Anterior cingulate cortex (tissue), 58 donors: ENCODE measurements at places on chromosomes 7 and 10.

DNA sequence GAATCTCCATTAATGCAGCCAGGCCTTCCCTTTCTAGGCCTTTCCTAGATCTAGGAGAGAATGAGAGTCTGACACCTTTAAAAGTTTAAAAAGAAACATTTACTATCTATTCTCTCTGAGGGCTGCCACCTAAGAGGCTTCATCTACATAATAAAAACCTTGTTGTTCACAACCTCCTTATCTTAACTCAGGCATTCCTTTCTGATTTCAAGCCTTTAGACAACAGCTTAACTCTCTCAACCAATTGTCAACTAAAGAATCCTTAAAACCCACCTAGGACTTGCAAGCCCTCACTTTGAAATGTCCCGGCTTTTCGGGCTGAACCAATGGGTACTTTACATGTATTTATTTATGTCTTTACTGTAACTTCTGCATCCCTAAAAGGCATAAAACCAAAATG is 64.3 kb upstream of the RET start:
- no peak for DNase-seq

GRCh38 chr10:29595636-29596225 is 39.0 kb downstream of the SVIL start:
- DNase-seq: no peak

DNA sequence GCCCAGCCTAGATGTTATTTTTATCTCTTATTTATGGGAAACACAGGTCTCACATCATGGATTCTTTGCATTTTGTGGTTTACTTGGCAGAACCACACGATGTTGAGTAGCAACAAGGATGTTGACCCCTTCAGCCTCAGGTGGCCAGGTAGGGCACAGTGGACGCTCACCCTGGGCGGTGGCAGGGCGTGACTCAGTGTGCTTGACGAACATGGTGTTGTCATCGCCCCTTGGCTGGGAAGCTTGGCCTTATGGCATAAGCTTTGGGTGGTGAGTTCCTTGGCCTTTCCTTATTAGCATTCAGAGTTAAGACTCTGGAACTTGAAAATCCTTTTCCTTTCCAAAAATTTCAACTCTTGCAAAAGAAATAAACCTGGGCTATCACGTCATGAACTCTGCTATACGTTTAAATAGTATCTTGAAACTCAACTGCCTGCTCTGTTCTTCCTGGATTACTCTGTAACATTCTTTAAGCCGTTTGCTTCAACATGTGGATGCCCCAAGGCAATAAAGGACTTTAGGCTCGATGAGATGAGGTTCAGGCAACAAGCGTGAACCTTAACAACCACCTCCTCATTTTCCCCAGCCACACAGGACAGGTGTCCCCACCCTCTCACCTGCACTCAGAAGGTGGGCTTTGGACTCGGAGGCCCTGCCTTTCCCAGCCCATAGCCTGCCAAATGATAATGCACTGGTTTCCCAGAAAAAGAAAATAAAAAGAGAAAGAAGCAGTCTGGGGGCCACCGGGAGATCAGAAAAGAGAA is 22.5 kb upstream of the ECHDC3 start:
- DNase-seq: no peak

- no peak for DNase-seq
Observed at GRCh38 chr10:128419466-128420019, 293.3 kb upstream of the MKI67 start.

DNA sequence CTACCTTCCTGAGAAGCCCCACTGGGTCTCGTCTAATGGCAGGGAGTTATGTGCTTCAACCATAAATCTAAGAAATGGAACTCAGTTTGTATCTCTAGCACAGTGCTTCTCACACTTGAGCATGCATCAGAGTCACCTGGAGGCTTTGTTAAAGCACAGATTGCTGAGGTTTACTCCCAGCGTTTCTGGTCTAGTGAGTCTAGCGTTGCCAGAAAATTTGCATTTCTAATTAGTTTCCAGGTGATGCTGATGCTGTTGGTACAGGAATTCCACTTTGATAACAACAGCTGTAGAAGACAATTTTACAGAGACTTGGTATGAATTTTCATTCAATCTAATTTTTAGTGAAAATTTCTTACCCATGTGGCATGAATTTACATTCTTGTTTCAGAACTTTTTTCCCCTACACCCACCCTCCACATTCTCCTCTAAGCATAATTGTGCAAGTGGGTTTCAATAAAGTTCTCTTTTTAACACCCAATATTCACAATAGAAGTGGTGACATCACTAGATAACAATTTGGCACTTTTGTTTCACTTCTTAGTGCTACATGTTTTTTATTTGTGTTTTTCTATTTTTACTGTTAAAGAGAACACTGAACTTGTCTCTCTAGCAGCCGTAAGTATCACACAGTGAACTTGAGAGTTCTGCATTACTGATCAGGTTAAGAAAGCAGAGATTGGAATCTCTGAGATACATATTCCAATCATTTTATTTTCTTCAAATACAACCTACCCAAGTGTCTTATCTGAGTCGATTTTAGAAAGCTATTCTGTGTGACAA is 48.4 kb upstream of the BET1 start:
- DNase-seq: no peak

DNA sequence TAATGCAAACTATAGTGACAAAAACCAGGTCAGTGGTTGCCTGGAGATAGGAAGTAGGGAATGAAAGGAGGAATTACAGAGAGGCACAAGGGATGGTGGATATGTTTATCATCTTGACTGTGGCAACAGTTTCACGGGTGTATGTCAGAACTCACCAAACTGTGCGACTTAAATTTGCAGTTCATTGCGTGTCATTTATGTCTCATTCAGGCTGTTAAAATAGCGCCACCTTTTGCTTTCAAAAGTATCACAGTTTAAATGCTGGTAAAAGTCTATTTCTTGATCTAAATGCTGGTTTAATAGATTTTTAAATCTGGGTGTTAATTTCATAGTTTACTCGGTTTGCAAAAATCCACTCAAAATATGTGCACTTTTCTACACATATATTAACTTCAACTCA is 51.0 kb downstream of the PTTG1IP2 start:
- no peak for DNase-seq

GRCh38 chr10:78634389-78634815 is 434.4 kb upstream of the ZMIZ1 start:
- no peak for DNase-seq

- no peak for DNase-seq
Observed at GRCh38 chr7:1712907-1713501, 42.9 kb downstream of the ELFN1 start.

GRCh38 chr10:84966708-84967441 is 638.5 kb downstream of the CCSER2 start:
- no peak for DNase-seq

DNA sequence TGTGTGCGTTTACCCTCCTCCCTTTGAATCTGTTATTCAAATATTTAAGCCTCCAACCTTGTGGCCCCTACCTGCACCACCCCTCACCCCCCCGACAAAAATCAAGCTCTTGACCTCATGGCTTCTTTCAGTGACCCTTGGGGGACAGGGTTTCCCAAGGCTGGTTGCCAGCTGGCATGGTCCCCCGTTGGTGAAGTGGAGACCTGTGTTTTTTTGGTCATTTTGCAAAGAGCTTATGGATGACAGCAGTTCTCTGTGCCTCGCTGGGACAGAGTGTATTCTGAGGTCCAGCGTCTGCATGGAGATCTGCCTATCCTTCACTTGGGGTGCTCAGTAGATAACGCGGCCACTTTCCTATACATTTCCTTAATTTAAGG is 111.0 kb downstream of the TCF7L2 start:
- no peak for DNase-seq

GRCh38 chr7:105439174-105439893 is 50.6 kb upstream of the SRPK2 start:
- no peak for DNase-seq

DNA sequence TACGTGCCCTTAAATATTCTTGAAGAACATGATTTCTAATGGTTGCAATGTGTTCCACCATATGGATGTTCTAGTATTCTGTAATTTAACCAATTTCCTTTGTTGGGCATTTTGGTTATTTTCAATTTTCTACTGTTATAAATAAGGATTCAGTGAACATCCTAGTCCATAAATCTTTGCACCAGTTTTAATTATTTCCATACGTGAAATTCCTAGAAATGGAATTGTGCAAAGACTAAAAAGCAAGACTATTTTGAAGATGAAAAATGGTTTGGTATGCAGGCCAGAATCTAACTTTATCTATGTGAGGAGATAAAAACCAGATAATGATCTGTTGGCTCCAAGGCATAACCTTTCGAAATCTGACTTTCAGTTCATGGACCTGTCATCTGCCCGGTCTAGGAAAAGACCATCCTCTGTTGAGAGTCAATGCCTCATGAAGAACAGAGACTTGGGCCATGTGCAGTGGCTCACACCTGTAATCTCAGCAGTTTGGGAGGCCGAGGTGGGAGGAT is 633.2 kb upstream of the NRP1 start:
- no peak for DNase-seq

- no peak for DNase-seq
Observed at GRCh38 chr7:150717814-150718420, 1.5 kb downstream of the GIMAP1 start.

DNA sequence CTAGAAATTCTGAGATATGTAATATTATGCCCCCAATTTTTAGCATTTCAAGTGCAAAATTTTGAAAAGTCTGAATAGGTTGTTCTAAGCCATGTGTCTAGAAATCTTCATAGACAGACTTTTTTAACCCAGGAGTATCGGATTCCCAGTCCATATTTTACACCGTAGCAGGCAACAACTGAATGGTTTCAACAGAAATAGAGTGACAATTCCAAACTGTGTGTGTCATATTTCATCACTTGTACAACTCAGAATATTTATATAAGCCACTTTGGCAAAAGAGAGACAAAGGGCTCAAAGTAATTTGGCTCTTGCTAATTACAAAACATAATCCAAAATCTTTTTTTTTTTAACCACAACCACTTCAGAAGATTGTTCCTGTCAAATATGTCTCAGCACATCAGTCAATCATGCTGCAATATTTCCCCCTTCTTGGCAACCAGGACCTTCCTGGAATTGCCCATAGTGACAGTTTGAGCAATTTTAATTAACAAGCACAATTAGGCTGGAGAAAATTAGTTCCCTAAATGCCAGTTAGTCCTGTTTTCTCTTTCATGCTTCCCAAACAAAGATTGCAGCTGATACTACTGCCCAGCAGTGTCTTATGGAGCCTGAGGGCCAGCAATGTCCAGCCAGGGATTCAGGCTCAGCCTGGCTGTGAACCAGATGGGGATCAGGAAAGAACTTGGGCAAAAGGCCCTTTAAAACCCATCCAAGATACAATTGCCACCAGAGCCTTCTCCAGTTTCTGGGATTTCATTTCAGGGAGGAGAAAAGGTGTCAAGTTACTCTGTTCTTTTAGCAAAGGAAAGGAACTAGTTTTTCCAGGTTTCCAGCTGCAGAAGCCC is 533.3 kb upstream of the GHITM start:
- no peak for DNase-seq

DNA sequence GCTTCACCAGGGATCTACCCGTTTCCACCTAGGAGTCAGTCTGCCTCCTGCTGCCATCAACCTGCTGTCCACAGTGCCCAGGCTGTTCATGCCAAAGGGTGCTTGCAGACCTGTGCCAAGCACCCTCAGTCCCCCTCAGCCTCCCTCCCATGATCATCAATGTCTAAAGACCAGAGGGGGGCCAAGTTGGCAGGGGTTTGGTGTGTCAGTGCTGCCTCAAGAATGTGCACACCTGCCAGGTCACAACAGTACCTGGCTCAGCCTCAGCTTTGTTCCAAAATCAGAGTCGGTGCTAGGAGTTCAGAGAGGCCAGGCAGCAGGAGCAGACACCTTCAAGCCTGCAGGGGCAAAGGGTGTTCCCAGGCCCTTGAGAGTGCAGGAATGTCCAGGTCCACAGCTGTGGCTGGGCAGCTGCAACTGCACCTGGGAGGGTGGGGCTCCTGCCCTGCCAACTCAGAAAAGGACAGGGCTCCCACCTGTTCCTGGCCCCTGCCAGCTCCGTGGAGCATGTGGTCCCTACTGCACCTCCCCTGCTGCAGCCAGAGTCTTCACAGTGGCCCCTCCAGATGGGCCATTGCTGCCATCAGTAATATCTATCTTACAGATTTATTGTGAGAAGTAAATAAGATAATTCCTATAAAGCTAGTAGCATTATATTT is 219.5 kb downstream of the POLR1F start:
- DNase-seq: no peak

- no peak for DNase-seq
Observed at GRCh38 chr10:70162892-70163201, 7.5 kb downstream of the SAR1A start.

- DNase-seq: no peak
Observed at GRCh38 chr10:29199941-29200679, 88.8 kb upstream of the LYZL1 start.

DNA sequence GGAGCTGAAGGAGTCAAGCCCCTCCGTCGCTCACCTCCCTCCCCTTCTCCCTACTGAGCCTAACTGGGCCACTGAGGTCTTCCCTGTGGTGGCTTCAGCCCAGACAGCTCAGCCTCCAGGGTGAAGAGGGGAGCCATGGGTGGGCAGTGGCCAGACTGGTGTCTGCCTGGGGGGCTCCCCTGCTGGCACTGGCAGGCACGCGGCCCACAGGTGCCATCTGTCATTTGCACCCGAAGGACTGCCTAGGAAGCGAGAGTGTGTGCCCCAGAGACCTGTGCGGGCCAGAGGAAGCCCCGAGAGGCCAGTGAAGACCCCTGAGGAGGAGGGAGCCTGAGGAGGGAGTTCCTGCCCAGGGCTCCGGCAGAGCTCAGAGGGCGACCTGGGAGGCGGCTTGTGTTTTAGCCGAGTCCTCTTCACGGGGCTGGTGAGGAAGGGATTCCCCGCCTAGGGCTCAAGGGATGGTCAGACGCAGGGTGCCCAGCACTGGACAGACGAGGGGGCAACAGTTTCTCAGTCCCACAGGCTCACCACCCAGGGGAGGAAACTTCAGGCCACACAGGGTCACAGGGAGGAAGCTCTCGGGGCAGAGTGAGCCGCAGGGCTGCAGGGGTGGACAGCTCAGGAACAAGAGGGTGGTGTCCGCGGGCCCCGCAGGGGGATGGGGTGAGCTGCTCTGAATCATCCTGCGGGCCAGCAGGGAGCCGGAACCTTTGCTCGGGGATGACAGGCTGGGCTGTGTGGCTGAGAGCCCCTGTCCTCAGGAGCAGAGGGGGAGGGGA is 76.2 kb upstream of the PPP2R2D start:
- no peak for DNase-seq

DNA sequence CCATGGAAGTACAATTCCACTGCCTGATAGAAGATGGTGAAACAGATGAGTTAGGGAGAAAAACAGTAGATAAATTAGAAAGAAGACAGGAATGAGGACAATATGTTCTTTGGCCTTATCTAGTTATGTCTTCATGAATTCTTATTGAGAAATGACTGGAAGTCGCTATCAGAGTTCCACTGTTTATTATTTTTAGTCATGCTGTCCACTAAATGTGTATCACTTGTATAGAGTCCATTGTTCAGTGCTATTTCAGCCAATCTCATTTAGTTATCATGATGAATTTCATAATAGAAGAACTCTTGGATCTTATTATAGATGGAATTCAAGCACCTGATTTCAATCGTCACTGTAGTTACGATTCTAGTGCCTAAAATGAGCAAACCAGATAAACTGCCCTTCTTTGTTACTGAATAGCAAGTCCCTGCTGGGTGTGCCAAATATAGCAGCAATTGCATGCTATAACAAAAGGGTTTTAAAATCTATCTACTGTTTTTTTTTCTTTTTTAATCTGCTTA is 177.7 kb upstream of the COL1A2 start:
- DNase-seq: no peak
